ENCODE measurements at places on chromosomes 3 and 15.

- DNase-seq: no peak
Measured at GRCh38 chr3:194081826-194082225, 54.1 kb upstream of the HES1 start.

DNA sequence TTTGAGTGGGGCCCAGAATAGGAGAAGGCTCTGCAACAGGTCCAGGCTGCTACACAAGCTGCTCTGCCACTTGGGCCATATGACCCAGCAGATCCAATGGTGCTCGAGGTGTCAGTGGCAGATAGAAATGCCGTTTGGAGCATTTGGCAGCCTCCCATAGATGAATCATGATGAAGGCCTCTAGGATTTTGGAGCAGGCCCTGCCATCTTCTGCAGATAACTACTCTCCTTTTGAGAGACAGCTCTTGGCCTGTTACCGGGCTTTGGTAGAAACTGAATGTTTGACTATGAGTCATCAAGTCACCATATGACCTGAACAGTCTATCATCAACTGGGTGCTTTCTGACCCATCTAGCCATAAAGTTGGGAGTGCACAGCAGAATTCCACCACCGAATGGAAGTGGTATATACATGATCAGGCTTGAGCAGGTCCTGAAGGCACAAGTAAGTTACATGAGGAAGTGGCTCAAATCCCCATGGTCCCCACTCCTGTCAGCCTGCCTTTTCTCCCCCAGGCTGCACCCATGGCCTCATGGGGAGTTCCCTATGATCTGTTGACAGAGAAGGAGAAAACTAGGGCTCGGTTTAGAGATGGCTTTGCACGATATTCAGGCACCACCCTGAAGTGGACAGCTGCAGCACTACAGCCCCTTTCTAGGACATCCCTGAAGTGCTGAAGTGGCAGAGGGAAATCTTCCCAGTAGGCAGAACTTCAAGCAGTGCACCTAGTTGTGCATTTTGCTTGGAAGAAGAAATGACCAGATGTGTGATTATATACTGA, 971.4 kb downstream of the MCTP2 start:
- no peak for DNase-seq

GRCh38 chr15:63015618-63016017, 26.9 kb upstream of the TPM1 start:
- DNase-seq: no peak

DNA sequence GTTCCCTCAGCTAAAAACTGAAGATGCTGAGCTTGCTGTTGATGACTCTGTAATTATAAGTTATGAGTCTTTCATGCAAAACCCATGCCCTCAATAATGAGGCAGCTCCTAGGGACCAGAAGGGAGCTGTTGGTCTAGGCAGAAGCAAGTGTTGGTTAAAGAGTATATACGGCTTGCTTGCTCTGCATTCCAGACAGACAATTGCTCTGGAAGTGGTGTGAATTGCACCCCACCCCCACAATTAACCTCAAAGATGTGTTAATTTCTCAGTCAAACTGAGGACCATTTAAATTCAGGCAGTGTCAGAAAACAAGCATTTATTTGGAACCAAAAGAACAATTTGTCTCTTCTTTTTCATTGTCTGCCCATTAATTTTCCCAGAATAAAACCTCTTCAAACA, 163.5 kb upstream of the EOMES start:
- DNase-seq: no peak

GRCh38 chr3:134027631-134028030, 2.1 kb downstream of the SLCO2A1 start:
- DNase-seq: no peak

DNA sequence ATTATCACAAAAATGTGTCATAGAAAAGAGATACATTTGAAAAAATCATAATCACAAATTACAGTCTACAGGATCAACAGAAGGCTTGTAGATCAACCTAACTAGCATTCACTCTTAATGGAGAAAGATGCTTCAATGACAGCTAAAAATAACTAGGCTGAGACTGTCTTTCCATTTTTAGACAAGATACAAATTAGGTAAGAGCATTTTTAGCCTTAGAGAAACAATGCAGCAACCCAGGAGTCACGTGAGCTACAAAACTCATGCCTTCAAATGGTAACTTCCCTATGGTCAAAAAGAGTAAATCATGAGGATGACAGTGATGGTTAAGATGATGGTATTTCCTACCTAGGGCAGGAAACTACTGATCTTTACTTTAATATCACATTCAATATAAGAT, 415.4 kb downstream of the MAGI1 start:
- DNase-seq: no peak

DNA sequence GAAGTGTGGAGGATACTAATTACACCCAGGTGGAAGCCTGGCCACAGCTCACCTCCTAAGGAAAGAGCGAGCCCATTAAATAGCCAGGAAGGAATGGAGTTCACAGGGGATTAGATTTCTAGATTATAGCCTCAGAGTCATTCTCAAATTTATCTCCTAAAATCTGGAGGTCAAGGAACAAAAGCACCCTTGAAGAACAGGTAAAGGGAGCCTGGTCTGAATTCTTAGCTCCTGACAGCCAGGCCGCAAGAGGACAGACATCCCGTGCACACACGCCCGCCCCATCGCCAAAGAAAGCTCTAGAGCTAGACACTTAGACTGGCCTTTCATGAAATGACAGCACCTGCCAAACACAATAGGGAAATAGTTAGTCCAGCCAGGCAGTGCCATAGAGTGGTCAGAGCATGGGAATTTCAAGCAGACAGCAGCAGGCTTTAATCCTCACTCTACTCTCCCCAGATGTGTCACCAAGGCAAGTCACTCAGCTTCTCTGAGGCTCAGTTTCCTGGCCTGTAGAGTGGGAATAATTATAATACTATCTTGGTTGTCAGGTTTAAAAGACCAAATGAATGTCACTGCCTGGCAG, 59.2 kb downstream of the LIPC start:
- DNase-seq: no peak

DNA sequence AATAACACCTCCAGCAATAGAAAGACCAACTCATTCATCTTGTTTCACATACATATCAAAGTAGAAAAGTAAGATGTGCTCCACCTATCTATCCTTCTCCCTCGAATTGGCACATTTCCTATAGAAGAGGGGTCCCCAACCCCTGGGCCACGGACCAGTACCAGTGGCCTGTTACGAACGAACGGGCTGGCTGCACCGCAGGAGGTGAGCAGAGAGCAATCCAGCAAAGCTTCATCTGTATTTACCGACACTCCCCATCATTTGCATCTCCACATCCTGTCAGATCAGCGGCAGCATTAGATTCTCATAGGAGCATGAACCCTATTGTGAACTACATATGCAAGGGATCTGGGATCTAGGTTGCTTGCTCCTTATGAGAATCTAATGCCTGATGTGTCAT, 95.0 kb upstream of the CGNL1 start:
- no peak for DNase-seq

GRCh38 chr3:111541911-111542483, at the start of gene CD96:
TSS of gene CD96 (plus strand) at chr3:111542197. CDS start at chr3:111542249, 52 bp downstream.
- peak; percentile 49 for DNase-seq

GRCh38 chr3:146783446-146783845, 178.3 kb upstream of the PLSCR5 start:
- no peak for DNase-seq

GRCh38 chr3:79329154-79329553, 438.6 kb downstream of the ROBO1 start:
- DNase-seq: no peak

- DNase-seq: peak; percentile 11
Measured at GRCh38 chr3:4950351-4950784, 28.9 kb upstream of the BHLHE40 start.

DNA sequence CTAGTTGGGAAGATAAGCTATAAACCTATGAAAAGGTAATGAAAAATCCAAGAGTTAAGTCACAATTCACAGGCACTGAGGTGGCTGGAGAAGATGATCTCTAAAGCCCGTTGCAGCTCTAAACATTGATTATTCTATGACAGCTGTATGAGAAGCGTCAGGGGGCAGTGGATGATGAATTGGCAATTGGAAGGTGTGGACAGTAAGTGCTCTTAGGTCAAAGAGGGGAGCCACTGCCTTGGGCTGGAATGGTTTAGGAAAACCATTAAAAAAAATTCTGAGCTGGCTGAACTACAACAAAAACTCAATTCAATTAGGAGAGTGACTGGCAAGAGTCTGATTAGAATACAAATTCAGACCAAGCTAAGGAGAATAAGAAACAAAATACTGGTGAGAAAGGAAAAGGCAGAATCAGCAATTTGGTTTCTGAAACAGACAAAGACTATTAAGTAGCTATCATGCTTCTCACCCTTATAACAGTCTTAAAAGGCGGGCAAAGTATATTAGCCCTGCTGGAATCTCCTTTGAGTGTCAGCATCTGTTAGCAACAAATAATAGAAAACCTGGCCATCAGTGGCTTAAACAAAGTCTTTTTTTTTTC, 8.8 kb upstream of the NMD3 start:
- DNase-seq: no peak

DNA sequence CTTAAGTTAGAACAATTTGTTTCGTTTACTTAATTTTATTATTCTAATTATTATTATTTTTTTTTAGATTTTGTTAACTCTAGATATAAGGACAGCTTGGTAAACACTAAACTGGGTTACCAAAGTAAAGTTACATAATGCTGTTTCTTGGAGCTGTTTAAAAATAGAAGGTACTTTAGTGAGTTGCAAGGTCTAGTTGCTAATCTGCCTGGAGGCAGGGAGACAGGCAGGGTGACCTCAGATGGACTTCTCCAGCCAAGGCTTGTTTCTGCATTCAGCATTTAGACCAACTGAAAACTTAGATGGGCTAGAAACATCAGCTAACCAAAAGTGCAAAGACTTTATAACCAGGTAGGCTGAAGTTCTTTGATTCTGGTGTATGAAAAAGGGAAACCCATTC, 336.4 kb upstream of the GRM7 start:
- DNase-seq: no peak

GRCh38 chr3:170709046-170709445, 123.2 kb upstream of the SLC7A14 start:
- no peak for DNase-seq

DNA sequence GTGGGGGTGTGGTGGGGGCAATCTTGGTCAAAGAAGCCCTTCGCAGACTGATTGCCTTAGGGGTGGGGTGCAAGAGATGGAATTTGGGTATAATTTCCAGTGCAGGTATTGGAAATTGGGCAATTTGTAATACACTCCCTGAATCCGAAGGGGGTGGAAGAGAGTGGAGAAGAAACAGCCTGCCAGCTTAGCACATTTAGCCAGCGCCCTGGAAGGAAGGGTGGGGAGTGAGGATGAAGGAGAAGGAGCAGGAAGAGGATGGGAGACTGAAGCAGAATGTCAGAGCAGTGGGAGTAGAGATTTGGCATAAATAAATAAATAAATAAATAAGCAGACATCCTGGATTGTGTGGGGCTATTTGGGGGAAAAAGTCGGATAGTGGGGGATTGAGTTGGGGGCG, 1.6 kb downstream of the GAP43 start:
- no peak for DNase-seq

DNA sequence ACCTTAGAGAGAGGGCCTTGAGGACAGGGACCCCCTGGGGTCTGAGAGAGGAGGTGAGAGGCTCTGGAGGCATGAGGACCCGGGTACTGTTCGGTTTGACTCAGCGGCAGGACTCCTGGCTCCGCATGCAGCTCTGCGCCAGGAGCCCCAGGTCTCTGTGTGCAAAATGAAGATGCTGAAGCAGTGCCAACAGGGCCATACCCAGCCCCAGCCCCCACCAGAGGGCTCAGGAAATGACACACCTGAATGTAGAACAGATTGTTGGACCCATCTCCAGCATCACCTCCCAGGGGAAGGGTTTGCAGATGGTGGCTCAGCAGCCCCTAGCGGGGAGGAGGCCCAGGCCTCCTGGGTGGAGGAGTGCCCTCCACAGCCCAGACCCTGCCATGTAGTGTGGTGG, 30.2 kb downstream of the EPHB3 start:
- no peak for DNase-seq

GRCh38 chr15:58489289-58490085, 57.7 kb downstream of the LIPC start:
- DNase-seq: no peak

GRCh38 chr15:69636169-69636915, 183.7 kb downstream of the RPLP1 start:
- DNase-seq: no peak

GRCh38 chr3:112605285-112605684, 35.7 kb downstream of the CCDC80 start:
- DNase-seq: peak; percentile 19

- no peak for DNase-seq
Measured at GRCh38 chr3:95476534-95476933, 1337.9 kb upstream of the EPHA6 start.

GRCh38 chr3:71629289-71629688, 45.8 kb upstream of the FOXP1 start:
- DNase-seq: no peak

DNA sequence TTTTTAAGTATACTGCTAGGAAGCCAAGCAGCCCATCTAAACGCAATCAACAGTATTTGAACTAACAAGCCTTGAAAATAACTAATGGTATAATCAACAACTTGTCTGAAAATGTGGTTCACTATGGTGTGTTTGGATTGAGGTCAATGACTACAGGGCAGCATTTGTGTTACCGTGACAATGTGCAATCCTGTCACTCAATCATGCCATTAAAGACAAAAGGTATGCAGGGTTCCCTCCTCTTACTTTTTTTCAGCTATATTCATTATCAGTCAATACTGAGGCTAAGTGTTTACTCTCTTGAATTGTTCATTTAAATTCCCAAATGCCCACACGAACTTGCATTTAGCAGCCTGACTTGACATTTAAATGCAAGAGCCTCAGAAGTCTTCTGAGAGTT, 1099.3 kb upstream of the EPHA6 start:
- DNase-seq: no peak

DNA sequence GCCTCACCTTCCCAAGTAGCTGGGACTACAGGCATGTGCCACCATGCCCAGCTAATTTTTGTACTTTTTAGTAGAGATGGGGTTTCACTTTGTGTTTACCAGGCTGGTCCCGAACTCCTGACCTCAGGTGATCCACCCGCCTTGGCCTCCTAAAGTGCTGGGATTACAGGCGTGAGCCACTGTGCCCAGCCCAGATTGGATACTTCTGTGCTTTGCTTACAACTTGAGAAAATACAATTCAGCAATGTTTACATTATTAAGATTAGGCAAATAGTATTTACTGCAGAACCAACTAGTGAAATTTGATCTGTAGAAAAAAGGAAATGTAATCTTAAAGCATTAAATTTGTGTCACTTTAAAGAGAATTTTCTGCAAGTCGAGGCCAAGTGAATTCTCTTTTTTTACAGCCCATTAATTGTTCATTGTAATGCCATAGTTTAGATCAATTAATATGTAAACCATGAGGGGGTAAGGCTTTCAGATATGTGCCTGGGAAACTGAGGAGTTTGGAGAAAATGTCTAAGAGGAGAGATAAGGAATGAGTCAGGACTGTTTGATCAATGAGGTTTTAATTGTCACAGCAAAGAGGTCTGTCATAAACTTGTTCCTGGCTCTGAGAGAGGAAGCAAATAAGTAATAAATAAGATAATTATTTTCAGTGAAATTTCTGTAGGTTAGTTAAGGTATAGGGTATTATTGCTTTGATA, 15.3 kb downstream of the PYDC2 start:
- DNase-seq: no peak

Measured in common myeloid progenitor, CD34-positive (primary cell).